ENCODE measurements at places on chromosomes 11 and 22.

GRCh38 chr22:26939466-26939865 lies 282.1 kb downstream of the MIAT start:
- no peak for DNase-seq

DNA sequence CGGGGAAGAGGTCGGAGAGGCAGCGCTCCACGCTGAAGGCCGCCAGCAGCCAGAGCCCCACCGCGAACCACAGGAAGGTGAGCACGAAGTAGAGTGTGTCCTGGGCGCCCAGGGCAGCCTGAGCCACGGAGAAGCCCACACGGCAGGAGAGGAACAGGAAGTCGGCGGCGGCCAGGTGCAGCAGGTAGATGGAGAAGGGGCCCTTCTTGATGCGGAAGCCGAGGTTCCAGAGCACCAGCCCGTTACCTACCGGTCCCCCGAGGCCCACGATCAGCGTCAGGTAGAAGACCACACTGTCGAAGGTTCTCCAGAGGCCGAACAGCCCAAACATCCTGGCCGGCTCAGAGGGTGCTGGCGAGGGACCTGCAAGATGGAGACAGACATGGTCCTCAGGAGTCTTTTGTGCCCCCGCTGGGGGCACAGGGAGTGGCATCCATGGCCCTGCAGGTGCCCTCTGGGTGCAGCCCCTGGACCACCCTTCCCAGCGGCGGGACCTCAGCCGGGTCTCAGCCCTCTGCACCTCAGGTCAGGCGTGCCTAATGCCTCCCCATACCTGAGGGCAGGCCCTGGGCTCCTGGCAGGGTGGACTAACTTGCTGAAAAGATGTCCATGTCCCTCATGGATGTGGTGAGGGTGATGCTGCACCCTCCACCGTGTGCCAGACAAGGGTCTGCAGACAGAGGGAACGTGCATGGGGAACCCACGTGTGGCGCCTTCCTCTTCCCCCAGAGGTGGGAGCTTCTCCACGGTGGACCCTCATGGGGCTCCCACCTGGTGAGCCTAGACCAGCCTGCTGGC lies at the start of gene MRGPRG:
MRGPRG (minus strand) TSS at position 331 of the 798 bp plus-strand sequence; CDS start at position 331, 0 bp downstream.
- no peak for DNase-seq

DNA sequence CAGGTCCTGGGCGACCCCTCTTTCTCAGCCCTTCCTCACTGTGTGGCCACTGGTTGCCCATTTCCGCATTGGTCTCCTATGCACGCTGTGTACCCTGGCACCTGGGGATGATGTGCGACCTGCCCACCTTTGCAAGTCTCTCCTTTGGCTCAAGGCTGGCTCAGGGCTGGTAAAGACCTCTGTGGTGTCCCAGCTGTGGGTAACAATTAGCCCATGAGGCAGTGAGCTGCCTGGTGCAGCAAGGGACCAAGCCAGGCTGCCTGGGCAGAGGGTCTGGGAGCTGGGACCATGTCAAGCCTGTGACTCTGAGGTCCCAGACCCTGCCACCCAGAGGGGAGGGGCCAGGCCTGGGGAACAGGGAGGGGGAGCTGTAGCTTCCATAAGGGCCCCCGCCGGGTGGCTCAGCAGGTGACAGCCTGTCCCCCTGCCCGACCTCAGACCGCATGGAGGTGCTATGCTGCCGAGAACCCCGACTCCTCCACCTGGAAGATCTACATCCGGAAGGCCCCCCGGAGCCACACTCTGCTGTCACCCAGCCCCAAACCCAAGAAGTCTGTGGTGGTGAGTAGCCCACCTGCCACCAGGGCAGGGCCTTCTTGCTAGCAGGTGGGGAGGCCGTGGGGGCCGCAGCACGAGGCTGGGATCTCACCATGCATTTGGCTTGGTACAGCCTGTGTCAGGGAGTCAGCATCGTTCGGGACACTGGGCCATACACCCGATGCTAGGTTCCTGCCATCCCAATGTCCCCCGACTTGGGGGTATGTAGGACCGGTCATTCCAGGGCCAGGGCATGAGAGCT lies 112.5 kb downstream of the KCNQ1OT1 start:
- DNase-seq, result no peak

GRCh38 chr11:70779433-70780245 lies 381.3 kb downstream of the CTTN start:
- DNase-seq, result no peak

All from nephron progenitor cell (in vitro differentiated cells).